ENCODE measurements at places on chromosomes 5 and 9.
A peak's percentile ranks its signal among the peaks of the same experiment; 100 is the strongest.

DNA sequence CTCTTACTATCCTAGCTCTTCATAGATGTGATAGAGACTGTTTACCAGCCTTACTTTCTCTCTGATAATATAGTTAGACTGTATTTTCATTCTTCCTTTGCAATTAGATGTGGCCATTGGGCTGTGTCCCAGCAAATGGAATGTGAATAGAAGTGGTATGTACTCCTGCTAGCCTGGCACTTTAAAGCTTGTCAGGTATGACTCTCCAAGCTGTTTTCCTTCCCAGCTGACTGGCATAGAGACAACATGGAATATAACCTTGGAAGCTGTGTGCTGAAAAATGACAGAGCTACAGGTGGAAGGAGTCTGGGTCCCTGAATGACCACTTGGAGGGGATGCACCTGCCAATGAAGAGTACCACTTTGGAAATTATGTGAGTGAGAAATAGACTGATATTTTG is 116.2 kb downstream of the DIRAS2 start:
- DNase-seq: no peak

DNA sequence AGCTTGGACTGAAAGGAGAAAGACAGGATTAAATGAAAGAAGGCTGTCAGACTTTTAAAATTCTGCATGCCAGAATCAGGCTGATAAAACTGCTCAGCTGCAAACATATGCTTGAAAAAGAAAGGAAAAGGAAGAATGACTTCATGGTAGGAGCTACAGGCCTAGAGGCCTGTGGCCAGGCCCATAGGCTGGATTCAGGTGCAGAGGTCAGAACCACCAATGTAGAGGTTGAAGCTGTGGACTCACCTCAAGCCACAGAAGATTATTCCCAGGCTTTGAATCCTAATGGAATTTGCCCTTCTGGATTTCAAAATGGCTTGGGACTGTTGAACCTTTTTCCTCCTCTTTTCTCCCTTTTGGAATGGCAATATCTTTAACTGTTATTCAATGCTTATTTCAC is 47.7 kb downstream of the TMEM38B start:
- no peak for DNase-seq

GRCh38 chr5:10124287-10124686 is 125.4 kb downstream of the ATPSCKMT start:
- peak; percentile 81 for DNase-seq

- no peak for DNase-seq
Measured at GRCh38 chr5:52808316-52808901, 20.7 kb downstream of the ITGA1 start.

- DNase-seq: no peak
Measured at GRCh38 chr9:129938291-129938979, 103.2 kb downstream of the USP20 start.

- no peak for DNase-seq
Measured at GRCh38 chr5:180525399-180525798, 31.2 kb downstream of the CNOT6 start.

DNA sequence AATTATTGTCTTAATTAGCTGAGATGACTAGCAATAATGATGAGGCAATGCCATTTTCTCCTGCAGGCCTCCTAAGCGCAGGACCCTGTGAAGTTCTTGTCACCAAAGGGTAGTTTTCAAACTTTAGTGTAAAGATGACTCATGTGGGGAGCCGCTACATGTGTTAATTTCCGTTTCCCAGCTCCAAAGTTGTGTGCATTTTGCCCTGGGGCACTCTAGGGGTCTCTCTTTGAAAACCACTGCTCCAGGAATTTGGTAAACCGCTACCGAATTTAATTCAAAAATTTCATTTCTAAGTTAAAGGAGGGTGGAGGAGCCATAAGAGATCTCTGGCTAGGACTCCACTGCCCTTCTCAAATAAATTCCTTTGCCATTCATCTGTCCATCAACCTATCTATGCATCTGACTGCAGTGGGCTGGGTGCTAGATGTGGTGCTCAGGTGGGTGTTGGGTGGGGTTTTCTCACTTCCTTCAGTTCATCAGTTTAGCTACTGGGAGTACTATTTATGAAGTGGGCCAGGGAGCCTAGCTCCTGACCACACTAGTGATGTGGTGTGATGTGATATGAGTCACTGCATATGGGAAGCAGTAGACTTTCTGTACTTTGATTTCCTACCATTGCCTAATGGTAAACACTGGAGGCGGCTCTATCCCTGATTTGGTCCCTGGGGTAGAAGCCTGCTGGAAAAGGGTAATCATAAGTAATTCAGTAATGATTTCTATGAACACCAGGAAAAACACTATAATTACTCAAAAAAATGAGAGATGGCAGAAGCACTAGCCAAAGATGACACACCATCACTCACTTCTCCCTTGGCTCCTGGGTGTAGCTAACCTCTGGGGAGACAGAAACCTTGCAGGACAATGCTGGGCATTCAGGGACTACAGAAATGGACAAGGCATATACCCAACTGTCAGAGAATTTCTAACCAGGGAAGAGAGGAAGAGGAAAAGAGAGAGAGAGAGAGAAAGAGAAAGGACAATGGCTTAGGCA is 4.0 kb upstream of the ZSWIM6 start:
- DNase-seq: no peak
